Large intestine (tissue), 12 donors: ENCODE measurements at places on chromosomes 2 and 18.

DNA sequence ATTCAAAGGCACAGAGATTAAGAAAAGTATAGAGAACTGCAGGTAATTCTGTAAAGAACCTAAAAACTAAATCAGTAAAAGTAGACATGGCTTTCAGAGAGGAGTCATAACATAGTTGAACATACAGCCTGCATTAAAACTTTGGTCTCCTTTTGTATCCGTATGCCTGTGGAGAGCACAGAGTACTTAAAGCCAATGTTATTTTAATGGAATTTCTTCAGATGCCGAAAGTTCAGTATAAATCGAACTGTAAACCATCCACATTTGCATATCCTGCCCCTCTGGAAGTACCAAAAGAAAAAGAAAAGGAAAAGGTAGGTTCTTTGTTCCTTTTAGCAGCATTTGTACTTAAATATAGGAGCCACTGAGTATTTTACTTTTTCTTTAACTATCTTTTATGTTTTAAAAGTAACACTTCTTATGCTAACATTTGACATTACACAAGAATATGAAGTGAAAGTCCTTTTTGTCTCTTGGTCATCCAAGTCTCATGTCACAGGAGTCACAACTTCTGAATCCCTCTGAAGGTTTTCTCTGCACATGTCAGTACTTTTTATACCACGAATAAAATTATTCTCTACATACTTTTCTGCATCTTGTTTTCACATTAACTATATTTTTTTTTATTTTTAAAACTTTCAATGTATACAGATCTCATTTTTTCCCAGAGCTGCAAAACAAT lies 34.9 kb upstream of the ARMC9 start:
- DNase-seq: no peak

GRCh38 chr18:8673256-8674209 lies 31.8 kb upstream of the MTCL1 start:
- DNase-seq: no peak

DNA sequence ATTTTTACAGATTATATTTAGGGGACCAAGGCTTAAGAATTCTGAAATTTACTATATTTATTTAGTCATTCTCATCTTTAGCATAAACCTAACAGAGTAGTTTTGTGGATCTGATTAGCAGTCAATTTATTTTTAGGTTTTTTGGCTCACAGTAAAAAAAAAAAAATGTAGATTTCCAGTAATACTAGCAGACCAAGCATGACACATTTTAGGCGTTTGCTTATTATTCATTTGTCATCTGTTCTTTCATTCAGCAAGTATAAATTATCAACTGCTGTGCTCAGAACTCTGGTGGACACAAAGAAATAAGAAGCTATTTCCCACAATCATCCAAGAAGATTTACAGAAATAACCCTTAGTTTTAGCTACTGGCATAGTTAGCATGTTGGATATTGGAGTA lies 20.6 kb downstream of the PDE1A start:
- DNase-seq: no peak

- no peak for DNase-seq
These were observed 8.8 kb upstream of the IFIH1 start for GRCh38 chr2:162327134-162327769.

GRCh38 chr2:219249203-219249980 lies 3.7 kb upstream of the TUBA4B start:
- DNase-seq: peak; percentile 91

GRCh38 chr18:48917579-48918517 lies 32.9 kb downstream of the SMAD7 start:
- DNase-seq: no peak

DNA sequence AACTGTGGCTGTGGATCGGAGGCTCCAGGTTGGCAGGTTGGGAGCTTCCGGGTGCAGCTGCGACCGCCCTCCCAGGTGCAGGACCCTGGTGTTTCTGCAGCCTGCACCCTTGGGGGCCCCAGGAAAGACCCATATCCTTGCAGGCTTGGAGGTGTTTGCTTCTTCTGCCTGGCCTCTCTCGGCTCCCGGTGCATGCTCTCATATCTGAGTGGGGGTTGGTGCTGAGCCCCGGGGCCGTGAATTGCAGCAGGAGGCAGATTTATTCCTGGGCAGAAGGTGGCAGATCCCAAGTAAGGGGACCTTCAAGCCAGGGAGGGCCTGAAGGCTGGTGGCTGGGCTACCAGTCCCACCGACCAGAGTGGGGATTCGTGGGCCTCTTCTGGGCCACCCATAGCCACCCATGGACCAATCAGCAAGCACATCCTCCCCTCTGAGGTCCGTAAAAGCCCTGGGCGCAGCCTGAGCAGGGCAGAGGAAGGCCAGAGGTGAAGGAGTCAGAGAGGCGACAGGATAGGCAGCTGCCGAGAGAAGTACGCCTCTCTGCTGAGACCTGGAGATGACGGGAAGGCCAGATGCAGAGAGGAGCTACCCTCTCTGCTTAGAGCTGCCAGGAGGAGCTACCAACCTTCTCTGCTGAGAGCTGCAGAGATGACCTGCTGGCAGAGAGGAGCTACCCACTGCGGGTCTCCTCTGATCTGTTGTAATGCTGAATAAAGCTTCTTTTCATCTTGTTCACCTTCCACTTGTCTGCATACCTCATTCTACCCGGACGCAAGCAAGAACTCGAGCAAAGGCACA lies 1279.0 kb upstream of the LRRTM1 start:
- no peak for DNase-seq

GRCh38 chr2:55252832-55253231 lies 16.2 kb downstream of the MTIF2 start:
- peak; percentile 40 for DNase-seq

GRCh38 chr18:35030277-35030989 lies 10.8 kb upstream of the MAPRE2 start:
- DNase-seq: peak; percentile 75

DNA sequence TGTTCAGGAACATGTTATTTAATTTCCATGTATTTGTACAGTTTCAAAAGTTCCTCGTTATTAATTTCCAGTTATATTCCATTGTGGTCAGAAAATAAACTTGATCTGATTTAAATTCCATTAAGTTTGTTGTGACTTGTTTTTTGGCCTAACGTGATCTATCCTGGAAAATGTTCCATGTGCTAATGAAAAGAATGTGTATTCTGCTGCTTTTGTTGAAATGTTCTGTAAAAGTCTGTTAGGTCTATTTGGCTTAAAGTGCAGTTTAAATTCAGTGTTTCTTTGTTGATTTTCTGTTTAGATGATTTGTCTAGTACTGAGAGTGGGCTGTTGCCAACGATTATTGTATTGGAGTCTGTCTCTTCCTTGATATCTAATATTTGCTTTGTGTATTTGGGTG lies 148.0 kb downstream of the UBR3 start:
- DNase-seq: no peak

- DNase-seq: no peak
These were observed 282.1 kb upstream of the FSIP2 start for GRCh38 chr2:185456517-185456916.

DNA sequence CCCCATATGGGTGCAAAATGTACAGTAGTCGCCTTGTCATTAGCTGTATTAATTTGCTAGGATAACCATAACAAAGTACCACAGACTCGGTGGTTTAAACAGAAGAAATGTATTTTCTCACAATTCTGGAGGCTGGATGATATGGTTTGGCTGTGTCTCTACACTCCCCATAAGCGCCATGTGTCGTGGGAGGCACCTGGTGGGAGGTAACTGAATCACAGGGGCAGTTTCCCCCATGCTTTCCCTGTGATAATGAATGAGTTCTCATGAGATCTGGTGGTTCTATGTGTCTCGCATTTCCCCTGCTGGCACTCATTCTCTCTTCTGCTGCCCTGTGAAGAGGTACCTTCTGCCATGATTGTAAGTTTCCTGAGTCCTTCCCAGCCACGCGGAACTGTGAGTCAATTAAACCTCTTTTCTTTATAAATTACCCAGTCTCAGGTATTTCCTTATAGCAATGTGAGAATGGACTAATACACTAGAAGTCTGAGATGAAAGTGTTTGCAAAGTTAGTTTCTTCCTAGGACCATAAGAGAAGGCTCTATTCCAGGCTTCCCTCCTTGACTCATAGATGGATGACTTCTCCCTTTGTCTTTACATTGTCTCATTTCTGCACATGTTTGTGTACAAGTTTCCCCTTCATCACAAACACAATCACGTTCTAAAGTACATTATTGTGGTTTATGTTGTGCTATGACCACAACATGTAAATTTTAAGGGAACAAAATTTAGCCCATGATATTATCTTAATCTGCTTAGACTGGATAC lies 1442.6 kb downstream of the SUCLG1 start:
- DNase-seq: peak; percentile 1

GRCh38 chr2:11891028-11891427 lies 144.6 kb downstream of the LPIN1 start:
- DNase-seq: no peak

- no peak for DNase-seq
These were observed 114.5 kb downstream of the LOXHD1 start for GRCh38 chr18:46542545-46542944.

DNA sequence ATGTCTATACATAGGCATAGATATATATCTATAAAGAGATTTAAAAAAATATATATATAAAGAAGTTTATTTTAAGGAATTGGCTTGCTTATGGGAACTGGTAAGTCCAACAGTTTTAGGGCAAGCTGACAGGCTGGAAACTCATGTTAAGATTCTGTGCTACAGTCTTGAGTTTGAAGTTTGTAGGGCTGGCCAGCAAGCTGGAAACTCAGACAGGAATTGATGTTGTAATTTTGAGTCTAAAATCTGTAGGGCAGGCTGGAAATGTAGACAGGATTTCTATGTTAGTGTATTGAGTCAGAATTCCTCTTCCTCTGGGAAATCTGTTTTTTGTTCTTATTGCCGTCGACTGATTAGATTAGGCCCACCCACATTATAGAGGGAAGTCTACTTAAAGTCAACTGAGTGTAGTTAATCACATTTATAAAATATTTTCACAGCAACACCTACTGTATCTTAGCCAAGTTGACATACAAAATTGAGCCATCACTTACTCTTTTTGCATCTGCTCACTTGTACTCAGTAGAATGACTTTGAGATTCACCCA lies 60.8 kb downstream of the PHLPP1 start:
- DNase-seq: no peak

GRCh38 chr2:44055229-44055628 lies 59.4 kb upstream of the LRPPRC start:
- DNase-seq: no peak

DNA sequence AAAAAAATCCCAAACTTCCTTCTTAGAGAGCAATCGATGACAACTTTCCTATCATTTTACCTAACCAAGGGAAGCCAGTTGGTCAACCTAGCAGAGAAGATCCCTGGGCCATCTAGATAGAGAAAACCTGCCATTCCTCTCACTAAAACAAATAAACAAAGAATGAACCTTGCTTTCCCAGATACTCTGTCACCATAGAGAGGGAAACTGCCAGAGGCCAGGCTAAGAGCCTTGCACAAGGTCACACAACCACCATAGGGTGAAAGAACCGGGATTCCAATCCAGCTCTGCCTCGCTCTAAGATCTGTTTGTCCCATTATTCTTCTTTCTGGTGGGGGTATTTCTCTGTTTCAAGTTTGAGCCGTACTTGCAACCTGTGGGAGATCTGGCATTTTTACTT lies 154.6 kb downstream of the CYRIA start:
- no peak for DNase-seq

DNA sequence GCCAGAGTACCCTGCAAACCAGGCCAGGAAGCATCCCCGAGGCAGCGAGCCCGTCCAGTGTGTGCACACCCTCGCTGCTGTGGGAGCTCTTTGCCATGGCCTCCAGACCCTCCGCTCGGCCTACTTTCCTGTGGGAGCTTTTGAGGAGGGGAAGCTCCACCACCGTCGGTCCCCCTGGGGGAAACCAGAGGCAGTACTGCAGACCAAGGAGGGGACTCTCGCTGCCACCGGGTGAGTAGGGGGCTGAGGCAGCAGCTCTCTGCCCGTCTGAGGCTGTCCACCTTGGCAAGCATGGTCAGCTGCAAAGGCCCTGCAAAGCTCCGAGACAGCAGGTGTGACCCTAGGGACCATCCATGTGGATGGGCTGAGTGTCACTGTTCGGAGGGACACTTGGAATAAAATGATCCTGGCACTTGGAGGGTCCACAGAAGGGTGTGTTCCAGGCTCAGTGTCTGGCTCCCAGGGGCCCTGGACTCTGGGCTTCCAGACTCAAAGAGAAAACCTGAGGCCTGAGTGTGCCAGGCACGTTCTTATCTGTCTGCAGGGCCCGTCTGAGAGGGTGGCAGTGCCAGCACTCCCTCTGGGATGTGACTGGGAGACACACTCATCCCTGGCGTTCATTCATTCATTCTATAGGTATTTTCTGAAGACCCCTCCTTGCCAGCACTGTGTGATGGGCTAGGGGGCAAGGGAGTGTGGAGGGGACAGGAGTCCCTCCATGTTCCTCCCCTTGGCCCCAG lies 282.8 kb upstream of the HS6ST1 start:
- DNase-seq: no peak

- peak; percentile 90 for DNase-seq
These were observed 657 bp downstream of the ARL6IP6 start for GRCh38 chr2:152718909-152719645.

- no peak for DNase-seq
These were observed 1.4 kb upstream of the ZFAND2B start for GRCh38 chr2:219205165-219205538.

- no peak for DNase-seq
These were observed 202.5 kb downstream of the LRRTM1 start for GRCh38 chr2:80102026-80102425.
